ENCODE measurements at places on chromosomes 1 and 21.

DNA sequence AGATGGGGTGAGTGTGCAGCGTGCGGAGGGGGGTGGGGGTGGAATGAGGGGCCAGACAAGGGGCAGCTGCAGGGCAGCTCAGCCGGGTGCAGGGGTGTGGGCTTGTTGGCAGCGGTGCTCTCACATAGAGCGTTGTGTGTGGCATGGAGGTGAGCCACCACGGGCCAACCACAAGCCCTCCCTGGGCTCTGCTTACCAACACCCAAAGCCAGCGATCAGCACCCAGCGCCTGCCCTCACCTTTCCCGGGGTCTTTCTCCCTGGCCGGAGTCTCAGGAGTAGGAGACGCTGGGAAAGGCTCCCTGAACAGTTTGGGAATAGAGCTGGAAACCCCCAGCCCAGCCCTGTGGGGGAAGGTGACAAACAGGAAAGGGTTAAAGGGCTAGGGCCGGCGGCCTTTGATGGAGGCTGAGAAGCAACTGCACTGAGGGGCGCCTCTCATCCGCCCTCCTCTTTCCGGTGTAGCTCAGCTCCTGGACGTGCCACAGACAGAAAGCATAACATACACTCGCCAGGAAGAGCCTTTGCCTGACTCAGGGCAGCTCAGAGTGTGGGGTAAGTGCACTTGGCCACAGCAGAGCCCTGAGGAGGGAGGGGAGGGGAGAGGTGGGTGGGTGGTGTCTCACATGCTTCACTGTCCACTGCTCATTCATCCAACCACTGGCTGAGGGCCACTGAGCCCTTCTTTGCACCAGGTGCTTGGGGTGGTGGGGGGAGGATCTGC lies 577 bp downstream of the IKBKE start:
- DNase-seq = no peak

DNA sequence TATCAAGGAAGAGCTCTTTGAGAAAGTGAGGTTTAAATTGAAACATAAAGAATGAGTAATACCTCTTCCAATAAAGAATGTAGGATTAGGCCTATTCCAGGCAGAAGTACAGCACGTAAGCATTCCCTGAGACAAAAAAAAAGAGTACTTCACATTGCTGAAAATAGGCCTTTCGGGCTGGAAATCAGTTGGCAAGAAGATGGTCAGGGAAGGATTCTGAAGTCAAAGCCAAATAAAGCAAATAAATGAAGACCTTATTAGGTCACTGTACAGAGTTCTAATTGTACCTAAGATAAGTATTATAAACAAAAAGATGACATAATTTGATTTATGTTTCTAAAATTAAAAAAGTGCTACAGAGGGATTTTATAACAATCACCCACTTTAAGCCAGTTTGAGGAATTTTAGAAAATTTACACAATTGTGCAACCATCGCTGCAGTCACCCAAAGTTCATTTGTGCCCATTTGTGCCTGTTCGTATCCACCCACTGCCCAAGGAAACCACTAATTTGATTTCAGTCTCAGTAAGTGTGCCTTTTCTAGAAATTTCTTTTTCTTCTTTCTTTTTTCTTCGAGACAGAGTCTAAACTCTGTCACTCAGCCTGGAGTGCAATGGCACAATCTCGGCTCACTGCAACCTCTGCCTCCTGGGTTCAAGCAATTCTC lies 58.6 kb downstream of the FMO4 start:
- DNase-seq = no peak

- no peak for DNase-seq
Measured at GRCh38 chr21:45318556-45319404, 31.1 kb upstream of the POFUT2 start.

DNA sequence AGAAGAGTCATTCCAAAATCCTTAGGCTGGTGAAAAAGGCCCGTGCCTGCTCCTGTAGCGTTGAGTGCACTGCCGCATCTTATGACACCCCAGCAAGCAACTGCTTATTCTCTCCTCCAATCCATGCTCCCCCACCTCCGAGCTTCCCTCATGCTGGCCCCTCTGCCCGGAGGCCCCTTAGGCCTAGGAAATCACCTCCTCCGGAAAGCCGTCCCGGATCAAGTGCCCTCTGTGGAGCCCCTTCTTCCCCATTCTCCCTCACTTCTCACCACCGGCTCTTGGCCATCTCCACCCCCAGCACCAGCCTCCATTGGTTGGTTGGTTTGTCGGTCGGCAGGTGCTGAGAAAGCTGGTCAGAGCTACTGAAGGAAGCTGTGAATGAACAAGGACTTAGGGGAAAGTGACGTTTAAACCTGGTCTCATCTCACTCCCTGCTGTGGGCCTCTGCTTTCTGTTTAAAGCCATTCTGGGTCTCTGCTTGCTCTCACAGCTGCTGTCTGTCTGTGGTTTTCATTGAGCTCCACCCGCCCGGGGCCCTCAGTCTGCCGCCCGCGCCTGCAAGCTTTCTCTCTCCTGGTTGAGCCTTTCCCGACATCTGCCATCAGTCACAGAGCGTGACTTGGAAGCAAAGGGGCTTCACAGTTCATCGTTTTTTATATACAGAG lies 122.2 kb downstream of the KCNN3 start:
- DNase-seq = peak; percentile 95

DNA sequence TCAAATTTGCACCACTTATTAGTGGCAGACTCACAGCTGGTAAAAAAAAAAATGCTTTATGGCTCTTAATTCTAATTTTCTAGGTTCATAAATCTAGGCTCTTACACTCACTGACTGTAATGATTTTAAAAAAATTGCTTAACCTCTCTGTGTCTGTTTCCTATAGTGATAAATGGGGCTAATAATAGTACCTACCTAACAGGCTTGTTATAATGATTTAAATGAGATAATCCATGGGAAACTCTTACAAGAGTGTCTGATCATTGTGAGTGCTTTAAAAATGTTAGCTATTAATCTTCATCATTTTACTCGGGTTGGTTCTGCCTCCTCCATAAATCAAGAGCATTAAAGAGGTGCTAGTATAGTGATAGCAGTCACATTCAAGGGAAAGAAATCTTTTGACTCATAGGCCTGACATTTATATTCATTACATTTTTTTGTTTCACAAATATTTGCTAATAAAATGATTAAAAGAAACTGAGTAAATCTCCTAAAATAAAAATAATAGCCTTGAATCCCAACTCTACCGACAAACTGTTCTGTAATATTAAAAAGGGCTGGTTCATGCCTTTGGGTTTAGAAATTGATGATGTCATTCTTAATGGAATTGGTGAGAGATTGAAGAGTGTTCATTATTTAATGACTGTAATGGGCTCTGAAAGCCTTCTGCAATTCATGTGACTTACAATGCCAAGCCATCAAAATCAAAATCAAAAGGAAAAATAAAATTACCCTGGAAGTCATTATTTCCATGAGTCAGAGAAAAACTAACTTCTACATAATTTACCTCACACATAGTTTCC lies 93.9 kb upstream of the PALMD start:
- peak; percentile 30 for DNase-seq

DNA sequence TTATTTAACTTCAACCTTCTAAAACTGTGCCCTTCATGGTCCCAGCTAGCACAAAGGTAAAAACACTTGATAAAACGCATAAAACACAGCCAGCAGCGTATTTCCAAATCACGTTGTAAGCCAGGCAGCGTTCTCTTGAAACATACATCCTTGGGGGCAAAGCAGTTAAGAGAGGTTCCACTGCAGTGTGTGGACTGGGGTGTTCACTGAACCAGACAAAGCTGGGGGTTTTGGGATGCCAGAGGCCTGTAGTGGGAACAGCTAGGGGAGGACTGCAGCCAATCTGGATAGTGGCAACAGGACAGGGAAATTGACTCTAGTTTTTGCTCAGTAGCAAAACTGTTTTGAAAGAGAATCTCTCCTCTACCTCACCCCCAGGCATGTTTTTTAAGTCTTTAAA lies 21.5 kb upstream of the ATP5PO start:
- DNase-seq = no peak

DNA sequence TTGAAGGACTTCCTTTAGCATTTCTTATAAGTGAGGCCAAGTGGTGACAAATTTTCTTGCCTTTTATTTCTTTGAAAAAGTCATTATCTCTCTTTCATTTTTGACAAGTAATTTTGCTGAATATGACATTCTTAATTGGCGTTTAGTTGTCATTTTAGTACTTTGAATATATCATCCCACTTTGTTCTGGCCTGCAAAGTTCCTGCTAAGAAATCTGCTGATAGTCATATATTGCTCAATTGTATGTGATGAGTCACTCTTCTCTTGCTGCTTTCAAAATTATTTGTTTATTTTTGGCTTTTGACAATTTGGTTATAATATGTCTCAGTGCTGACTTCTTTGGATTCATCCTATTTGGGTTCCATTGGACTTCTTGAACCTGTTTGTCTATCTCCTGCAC lies 312.6 kb downstream of the DUSP10 start:
- no peak for DNase-seq

DNA sequence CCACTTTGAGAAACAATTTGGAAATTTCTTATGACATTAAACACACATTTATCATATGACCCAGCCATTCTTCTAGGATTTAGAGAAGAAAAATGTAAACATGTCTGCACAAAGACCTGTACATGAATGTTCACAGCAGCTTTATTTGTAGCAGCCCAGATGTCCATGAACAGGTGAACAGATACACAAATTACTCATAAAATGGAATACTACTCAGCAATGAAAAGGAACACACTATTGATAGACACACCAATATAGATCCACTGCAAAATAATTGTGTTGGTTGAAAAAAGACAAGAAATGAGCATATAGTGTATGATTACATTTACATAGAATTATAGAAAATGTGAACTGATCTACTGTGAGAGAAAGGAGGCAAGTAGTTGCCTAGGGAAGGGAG lies 26.1 kb downstream of the ARHGEF11 start:
- DNase-seq = no peak

GRCh38 chr1:46639547-46639946 lies 22.9 kb upstream of the MOB3C start:
- no peak for DNase-seq

GRCh38 chr21:24280596-24280995 lies 1326.7 kb downstream of the MRPL39 start:
- no peak for DNase-seq

GRCh38 chr21:44548381-44548780 lies 2.9 kb downstream of the KRTAP10-2 start:
- no peak for DNase-seq

GRCh38 chr1:36594023-36594422 lies 111.3 kb upstream of the CSF3R start:
- no peak for DNase-seq

GRCh38 chr1:151165281-151165737 lies 393 bp downstream of the LYSMD1 start:
- DNase-seq = peak; percentile 98

- DNase-seq = no peak
Measured at GRCh38 chr1:231776010-231776756, 149.6 kb downstream of the DISC1 start.

DNA sequence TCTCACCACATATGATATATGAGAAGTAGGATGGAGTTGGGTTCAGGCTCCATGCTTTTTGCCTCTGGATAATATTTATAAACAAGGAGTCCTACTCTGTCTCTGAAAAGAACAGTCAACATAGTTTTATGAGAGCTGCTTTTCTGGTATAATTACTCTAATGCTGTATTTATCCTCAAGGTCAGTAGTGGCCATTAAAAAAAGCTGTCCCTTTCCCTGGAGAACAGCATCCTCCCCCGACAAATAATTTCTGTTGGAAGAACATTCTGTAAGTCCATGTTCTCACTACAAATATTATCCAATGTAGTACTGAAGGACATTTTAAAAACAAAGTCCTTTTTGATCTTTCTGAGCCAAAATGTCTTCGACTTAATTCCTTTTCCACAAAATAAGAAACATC lies 9.0 kb upstream of the RGS5 start:
- no peak for DNase-seq

DNA sequence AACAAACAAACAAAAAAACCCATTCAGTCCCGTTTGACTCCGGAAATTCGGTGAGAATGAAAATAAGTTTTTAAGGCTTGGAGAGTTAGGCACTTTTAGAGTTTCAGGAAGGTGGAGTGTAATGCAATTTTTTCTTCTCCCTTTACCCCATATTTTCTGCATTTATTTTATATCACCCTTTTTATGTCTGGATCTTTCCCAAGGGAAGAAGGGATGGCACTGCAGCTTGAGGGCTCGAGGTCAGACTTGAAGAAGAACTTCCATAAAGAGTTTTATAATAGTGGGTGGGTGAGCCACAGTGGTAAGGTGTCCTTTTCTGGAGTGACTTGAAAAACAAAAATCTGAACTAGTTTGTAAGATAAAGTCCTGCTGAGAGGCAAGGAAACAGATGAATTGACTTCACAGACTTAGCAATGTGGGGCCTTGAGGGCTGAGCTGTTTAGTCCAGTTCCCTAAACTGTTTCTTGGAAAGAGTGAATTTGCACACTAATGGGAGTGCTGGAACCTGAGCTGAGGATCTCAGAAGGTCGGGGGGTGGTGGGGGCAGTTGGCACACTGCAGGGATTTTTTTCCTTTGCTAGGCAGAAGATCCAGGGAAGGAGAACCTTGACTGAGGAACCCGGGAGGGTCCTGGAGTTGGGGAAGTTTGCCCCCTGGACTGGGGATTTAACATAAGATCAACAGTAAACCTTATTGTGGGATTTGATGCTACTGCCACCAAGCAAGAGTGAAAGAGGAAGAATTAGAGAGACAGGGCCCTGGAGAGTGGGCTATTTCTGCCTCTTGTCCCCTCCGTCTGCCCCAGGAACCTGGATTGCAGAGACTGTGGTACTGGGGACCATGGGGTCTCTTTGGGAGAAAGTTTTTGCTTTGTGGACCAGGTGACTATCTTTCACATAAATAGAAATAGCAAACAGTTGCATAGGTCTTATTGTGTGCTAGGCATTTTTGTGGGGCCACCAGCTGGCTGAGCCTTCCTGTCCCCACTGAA lies 1.8 kb upstream of the MEX3A start:
- DNase-seq = peak; percentile 79

DNA sequence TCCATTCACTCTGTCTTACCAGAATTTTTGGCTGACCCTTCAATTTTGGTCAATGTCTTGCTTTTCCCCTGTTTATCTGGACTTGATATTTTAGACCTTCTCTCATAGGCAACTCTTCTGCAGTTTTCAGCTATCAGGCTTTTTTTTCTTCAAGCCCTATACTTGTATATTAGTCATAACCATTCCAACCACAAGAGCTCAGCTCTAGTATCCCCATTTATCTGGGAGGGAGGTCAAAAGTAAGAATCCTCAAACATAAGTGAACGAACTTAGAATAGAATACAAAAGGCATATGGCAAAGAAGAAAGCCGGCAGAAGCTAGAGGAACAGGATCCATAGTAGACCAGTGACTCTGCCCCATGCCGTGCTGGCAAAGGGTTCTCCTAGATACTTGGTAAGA lies 45.9 kb upstream of the TNFSF4 start:
- DNase-seq = no peak

GRCh38 chr1:64357422-64357821 lies 112.5 kb upstream of the CACHD1 start:
- no peak for DNase-seq

GRCh38 chr1:154348429-154349076 lies 23.2 kb downstream of the ATP8B2 start:
- DNase-seq = no peak

DNA sequence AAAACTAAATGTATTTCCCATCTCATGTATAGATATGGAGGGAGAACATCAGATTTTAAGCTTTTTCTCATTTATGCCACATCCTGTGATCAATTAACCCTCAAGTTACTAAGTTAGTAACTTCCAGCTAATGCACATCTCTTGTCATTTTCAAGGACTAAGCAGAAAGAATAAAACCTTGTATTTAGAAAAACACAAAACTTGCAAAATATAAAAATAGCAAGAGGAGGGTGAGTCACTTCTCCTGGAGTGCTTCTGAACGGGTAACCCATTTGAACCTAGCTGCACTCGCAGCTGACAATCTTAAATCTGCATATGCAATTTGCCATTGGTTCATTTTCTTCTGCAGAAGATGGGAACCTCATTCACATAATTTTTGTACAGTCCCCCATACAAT lies 500.5 kb downstream of the SETD4 start:
- DNase-seq = no peak

Measured in NCI-H82 (cell line).